ENCODE measurements at places on chromosomes 12 and 14.

- no peak for DNase-seq
Observed at GRCh38 chr12:59119676-59120075, 199.4 kb upstream of the LRIG3 start.

DNA sequence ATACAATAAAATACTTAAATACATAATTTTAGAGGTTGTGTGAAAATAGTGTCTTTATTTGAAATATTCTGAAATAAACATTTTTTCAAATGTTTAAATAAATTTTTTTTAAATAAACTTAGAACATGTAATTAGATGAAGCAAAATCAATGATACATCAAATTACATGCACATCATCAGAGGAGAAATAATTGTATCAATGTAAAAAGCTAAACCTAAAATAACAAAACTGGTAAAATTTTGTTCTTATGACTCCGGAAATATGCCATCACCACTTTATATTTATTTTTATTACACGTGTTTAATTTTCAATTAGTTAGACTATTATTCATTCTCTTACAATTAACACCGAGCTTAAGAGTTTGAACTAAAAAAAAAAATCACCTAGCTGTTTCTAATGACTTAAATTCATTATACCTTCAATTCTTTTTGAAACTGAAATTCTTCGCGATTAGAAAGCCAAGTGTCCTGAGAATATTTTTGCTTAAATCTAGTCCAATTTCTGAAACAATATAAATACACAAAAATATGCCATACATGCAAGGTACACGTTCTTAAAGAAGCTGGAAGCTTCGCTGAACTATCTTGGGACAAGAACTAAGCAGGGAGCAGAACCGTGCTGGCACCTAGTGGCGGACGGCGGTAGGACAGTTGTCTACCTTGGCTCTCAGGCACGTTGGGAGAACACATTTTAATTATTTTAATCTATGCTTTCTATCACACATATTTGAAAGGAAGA lies 230.5 kb downstream of the SLC25A21 start:
- no peak for DNase-seq

- DNase-seq, result no peak
Observed at GRCh38 chr14:69842686-69843420, 36.4 kb upstream of the SMOC1 start.

DNA sequence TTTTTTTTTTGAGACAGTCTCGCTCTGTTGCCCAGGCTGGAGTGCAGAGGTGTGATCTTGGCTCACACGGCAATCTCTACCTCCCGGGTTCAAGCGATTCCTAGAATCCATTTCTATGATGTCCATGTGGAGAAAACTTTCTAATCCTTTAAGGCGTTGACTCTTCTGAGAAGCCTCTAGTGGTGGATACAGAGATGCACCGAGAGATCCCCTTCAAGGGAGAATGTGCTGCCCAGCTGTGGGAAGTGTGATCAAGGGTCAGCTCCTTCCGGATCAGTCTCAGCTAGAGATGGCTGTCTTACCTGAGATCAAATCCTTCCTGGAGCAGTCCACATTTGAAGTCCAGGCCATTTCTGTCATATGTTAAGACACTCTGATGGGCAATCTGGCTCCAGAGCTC lies 92.7 kb upstream of the HECTD1 start:
- DNase-seq, result no peak

- DNase-seq, result no peak
Observed at GRCh38 chr12:127888943-127889719, 377.8 kb upstream of the TMEM132C start.

GRCh38 chr14:50018201-50018932 lies 98.0 kb downstream of the VCPKMT start:
- DNase-seq, result no peak

DNA sequence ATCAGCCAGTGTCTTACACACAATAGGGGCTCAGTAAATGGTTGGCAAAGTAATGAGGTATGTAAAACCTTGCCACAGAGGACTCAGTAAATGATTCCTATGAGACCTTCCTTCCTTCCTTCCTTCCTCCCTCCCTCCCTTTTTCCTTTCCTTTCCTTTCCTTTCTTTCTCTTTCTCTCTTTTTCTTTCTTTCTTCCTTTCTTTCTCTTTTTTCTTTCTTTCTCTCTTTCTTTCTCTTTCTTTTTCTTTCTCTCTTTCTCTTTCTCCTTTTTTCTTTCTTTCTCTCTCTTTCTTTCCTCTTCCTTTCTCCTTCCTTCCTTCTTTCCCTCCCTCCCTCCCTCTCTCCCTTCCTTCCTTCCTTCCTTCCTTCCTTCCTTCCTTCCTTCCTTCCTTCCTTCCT lies 7.5 kb downstream of the SDS start:
- no peak for DNase-seq

DNA sequence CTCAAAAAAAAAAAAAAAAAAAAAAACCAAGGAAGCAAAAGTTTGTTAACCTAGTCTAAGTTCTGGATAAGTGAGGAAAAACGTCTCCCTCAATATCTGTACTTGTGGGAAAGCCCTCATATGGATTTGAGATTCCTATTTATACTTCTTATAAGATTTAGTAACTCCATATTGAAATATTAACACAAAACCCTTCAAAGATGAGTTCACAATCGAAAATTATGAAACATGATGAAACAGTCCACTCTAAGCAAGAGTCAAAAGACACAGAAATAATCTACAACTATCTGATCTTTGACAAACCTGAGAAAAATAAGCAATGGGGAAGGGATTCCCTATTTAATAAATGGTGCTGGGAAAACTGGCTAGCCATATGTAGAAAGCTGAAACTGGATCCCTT lies 25.2 kb downstream of the VWF start:
- no peak for DNase-seq

- peak; percentile 42 for DNase-seq
Observed at GRCh38 chr12:18250313-18250916, 10.9 kb upstream of the PIK3C2G start.

DNA sequence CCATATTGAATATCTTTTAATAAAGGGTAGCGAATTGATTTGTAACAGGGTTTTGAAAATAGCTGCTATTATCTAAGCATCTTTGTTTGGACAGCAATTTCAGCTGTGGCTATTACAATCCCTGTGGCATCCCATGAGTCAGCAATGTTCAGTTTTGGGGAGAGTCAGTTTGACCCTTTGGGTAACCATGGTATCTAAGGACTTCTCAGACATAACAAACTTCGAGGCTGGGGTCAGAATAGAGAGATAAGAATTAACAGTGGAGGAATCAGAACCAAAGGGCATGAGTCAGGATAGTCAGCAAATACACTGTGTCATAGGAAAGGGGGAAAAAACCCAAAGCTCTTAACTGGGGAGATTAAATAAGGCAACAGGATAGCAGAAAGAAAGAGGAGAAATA lies 11.7 kb upstream of the PTHLH start:
- DNase-seq, result peak; percentile 72

DNA sequence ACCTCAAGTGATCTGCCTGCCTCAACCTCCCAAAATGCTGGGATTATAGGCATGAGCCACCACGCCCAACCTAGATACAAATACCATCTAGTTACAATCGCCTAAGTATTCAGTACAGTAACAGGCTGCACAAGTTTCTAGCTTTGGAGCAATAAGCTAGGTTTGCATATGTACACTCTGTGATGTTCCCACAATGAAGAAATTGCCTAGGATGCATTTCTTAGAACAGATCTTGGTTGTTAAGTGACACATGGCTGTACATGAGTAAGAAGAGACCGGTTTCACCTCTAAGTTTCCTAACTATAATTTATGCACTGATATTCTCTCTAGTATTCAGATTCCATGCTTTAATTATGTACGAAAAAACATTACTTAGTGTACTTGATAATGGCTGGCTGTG lies 5.4 kb upstream of the TUBA1C start:
- no peak for DNase-seq

DNA sequence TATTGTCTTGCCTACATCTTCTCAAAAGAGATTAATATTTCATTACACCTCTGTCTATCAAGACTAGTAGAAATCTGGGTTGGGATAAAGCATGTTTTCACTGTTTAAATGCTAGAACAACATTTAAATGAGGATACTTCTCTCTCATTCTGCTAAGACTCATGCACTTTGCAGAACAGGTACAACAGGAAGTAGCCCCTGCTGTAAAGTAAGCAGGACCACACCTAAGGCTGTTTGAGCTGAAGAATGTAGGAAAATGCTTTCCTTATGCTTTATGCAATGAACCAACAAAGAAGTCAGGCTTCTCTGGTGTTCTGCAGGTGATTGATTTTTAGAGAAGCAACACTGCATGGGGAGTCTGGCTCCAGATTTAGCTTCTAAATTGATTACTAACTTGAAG lies 89.4 kb downstream of the PAX9 start:
- DNase-seq, result no peak

- no peak for DNase-seq
Observed at GRCh38 chr14:80491650-80492049, 280.3 kb upstream of the DIO2 start.

DNA sequence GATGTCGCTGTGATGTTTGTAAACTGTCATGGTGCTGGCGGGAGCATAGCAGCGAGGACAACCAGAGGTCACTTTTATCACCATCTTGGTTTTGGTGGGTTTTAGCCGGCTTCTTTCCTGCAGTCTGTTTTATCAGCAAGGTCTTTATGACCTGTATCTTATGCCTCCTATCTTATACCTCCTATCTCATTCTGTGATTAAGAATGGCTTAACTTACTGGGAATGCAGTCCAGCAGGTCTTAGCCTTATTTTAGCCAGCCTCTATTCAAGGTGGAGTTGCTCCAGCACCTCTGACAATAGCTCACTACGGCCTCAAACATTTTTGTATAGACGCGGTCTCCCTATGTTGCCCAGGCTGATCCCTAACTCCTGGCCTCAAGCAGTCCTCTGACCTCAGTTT lies 53.7 kb downstream of the B4GALNT3 start:
- DNase-seq, result no peak

GRCh38 chr14:52829527-52830185 lies 38.2 kb upstream of the GNPNAT1 start:
- DNase-seq, result no peak

DNA sequence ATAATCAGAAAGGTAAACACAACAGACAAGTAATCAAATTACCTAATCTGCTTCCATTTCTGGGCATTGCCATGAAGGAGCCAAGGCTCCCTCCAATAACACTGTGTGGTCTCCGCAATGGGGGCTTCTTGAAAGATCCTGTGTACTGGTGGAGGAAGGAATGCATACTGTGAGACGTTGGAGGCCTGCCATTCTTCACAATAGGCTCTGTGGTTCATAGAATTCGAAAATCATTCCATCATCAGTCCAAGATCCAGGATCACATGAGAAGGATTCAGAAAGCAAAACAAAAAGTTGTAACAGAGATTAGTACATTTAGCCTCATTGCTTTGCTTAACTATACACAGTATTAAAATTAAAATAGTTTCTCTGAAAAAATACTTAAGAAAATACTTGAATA lies 76.3 kb downstream of the CDK17 start:
- DNase-seq, result no peak

DNA sequence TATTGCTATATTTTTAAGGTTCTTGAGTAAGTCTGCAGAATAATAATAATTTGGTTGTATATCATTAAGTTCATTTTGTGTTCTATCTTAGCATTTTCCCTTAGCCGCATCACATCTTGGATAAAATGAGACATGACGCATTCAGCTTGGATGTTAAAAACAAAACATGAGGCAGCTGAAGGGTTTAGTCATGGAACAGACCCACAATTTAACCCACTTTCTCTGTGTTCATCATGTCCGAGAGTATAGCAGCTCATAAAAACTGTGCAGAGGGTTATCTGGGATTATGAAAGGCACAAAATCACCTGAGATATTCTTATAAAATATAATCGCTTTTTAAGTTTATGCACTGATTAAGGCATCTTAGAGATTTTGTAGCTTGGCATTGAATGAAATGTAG lies 219.3 kb downstream of the TRHDE start:
- no peak for DNase-seq

DNA sequence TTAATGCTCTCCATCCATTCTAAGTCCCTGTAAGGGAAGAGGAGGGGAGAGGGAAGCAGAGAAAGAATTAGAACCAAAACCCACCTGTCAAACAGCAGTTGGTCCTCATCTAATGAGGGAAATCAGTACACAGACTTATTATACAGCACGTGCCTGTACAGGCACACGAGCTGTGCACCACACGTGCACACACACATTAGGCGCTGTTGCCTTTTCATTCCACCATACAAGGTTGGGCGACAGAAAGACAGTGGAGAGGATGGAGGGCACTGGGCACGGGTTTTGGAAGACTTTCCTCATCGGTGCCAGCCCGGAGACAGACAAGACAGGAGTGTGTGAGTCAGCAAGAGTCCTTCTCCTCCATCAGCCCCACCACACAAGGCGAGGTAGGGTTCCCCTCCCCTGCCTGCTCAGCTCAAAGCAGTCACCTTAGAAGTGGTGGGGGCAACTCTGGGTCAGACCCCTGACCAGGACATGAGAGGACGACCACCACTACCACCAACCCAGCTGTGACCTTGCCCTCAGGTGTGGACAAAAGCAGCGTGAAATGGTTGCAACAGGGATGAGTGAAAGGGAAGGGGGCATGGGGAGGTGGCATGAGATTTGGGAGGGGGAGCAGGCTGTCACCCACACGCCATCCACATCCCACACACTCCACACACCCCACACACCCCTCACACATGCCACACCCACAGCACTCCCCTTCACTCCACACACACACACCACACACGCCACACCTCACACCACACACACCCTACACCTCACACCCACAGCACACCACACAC lies 80.7 kb downstream of the ACTN1 start:
- DNase-seq, result no peak

DNA sequence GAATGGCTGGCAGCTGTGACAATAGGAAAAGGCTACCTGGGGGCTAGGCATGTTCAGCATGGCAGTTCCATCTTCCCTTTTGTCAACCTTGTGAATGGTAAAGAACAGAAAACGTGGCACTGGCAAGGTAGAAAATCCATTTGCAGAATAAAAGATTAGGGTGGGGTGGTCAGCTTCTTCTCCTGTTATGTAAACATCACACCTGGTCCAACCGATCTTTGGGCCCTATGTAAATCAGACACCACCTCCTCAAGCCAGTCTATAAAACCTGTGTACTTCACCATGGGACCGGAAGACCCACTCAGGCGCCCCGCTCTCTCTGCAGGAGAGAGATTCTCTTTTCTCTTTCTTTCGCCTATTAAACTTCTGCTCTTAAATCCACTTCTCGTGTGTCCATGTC lies 19.6 kb upstream of the TMEM30B start:
- DNase-seq, result no peak

DNA sequence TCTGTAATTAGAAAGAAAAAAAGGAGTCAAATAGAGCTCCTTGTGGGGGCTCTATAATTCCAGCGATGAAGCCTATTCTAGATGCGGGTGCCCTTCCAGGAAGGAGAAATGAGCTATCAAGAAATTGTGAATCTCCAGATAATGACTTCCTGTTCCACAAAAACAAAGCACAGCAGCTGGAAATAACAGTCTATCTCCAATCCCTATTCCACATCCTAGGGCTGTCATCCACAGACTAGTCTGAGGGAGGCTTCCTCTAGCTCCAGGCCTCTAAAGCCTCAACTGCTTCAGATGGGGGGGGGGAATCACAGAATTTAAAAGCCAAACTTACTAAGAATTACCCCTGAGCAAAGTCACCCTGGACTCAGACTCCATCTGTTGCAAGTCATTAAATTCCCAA lies 77.4 kb upstream of the GTF2A1 start:
- no peak for DNase-seq

DNA sequence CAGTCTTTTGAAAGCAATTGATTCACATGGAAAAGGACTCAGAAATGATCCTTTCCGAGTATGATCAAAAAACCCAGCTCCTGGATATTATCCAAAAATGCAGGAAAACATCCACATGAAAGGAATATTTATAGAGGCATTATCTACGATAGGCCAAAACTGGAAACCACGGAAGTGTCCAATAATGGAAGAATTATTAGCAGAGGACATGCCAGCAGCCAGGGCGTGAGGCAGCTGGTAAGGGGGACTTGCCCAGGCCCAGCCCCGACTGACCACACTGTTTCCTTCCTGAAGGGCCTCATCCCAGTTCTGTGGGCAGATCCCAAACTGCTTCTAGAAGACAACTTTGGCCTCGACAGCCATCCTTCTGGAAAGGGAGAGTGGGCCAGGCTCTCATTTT lies 20.5 kb downstream of the ACTN1 start:
- no peak for DNase-seq
